Central memory CD8-positive, alpha-beta T cell (primary cell): ENCODE measurements at places on chromosomes 7 and 10.

GRCh38 chr10:89470628-89471027, 56.3 kb downstream of the IFIT5 start:
- DNase-seq = no peak

- peak; percentile 21 for DNase-seq
These were observed 27.0 kb downstream of the LMOD2 start for GRCh38 chr7:123682690-123683089.

GRCh38 chr10:86836044-86836443, 79.6 kb downstream of the BMPR1A start:
- no peak for DNase-seq

- no peak for DNase-seq
These were observed 11.2 kb upstream of the HTR5A start for GRCh38 chr7:155058896-155059295.

DNA sequence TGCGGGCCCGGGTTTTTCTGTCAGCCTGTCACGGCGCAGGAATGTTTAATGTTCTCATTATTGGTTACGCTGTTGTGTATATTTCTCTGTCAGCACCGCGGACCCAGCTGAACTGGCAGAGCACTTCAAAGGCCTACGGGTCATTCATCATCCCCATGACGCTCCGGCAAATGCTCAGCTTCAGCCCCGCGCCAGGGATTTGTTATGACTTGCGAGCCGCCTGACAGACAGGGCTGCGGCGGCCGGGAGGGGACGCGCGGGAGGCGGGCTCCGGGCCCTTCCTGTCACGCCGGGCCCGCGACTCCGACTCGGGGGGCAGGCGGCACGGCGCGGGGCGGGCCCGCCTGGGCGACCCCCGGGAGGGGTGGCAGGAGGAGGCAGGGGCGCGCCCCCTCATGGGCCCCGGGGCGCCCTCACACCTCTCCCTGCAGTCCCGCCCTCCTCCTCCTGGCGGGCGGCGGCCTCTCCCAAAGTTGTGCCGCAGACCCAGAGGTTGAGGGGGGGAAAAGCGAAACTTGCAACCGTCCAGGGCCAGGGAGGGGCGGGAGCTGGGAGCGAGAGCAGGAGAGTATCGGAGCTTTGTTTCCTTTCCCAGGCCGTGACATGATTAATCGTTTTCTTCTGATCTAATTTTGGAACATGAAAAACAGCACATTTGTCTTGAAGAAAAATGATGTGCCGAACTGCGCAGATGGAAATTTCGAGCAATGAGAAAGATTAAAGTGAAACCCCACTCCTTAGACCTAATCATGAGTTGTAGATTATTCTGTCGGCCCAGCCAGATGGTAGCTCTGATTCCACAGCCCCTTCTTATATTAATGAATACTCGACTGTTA, 59.3 kb upstream of the COMTD1 start:
- peak; percentile 18 for DNase-seq

DNA sequence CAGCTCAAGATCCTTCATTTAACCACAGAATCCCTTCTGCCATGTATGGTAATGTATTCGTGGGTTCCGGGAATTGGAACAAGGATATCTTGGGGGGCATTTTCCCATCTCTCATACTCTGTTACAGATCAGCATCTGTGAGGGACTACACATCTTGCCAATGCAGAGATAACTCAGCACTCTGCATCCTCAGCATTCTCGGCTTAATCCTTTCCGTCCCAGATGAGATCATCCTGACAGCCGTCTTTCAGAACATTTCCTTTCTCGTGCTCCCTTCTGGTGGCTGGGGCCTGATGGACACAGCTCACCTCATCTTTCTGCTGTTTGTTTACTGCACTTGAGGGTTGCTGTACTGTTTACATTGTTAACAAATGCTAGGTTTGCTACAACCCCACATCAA, 25.3 kb downstream of the FKBP6 start:
- DNase-seq = no peak

DNA sequence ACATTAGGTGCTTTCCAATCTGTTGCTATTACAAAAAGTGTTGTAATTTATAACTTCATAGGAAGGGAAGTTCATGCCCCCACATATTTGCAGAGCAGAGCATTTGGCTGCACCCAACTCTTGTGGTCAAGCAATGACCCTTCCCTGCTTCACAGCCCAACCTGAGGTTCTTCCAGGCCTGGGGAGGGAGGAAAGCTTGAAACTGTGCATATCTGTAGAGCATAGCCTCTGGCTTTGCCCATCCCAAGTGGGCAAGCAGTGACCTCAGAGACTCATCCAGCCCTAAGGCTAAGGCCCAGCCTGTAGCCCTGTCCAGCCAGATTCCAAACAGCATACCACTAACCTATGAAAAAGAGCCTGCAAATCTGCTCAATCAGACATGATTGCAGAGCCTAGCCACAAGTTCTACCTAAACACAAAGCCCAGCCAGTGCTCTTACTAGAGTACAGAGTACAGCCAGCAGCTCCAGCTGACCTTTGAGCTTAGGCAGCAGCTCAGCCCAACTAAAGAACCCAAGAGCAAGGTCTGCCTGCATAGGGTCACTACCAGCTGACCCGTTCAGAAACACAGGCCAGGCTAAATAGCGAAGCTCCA, 14.4 kb upstream of the GSTK1 start:
- DNase-seq = no peak

- DNase-seq = no peak
These were observed 126.5 kb downstream of the FANK1 start for GRCh38 chr10:126022841-126023240.

DNA sequence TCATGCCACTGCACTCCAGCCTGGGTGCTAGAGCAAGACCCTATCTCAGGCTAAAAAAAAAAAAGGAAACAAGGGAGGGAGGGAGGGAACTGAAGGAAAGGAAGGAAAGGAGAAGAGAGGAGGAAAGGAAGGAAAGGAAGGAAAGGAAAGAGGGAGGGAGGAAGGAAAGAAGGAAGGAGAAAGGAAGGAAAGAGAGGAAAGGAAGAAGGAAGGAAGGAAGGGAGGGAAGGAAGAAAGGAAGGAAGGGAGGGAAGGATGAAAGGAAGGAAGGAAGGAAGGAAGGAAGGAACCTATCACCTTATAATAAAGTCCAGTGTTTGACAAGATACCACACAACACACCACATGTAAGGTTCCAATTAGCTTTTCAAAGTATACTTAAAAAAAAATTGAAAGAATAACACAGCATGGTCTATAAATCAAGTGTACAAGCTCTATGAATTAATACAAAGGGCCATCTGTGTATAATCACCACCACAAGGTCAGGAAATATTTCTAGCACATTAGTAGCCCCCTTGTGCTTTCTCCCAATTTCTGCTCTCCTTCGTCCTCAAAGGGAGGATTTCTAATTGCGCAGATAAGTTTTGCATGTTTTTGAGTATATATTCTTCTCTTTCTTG, 26.4 kb downstream of the RNF216 start:
- no peak for DNase-seq

GRCh38 chr10:50469778-50470193, 154.0 kb downstream of the SGMS1 start:
- no peak for DNase-seq

DNA sequence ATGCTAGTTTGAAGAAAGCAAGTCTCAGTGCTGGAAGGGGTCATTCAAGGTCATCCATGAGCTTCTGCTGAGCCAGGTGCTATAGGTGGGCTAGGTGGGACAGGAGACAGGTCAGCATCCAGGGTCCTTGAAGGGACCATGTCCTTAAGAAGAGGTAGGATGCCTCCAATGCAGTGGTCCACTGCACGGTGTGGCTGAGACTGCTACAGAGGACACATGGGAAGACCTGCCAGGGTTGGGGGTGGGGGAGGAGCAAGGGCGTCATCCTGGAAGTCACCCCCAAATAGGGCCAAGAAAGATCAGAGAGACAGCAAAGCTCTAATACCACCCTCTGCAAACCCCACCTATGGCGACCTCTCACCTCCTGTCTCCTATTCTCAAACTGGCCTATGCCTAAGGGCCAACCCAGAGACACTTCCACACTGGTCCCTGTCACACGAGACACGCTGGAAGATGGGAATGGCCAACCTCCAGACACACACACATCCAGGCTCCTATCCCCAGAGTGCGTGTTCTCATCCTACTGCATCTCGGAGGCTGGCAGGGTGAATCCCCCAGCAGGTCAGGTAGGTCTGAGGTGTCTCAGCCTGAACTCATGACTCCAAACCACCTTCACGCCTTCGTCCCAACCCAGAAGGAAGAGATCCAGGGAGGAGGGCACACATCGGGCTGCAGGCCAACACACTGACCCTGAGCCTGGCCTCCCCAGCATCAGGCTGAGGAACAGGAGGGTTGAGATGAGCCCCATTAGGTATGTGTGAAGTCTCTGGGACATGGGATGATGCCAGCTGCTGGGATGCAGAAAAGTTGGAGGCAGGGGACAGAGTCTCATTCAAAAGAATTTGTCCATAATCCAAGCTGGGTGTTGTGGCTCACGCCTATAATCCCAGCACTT, 5.6 kb upstream of the PPP1R35 start:
- DNase-seq = no peak

DNA sequence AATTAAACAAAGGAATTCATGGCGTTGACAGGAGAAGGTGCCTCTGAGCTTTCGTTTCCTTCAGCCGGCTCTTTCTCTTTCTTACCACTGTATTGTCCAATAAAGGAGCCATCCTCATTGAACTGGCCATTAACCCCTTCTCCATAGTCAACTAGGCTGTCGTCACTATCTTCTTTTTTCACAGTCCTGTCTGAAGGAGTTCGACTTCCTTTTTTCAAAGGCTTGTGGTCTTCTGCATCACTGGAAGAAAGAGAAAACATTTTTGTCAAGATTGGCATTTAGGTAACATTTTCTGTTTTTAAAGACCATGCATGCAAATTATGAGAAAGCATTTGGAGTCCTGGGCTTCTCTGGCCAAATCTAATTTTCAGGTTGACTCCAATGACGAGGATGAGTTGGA, 19.7 kb upstream of the LAMB4 start:
- no peak for DNase-seq

GRCh38 chr10:75726522-75727483, 295.4 kb downstream of the LRMDA start:
- DNase-seq = no peak

GRCh38 chr10:67783606-67784294, 54.2 kb downstream of the DNAJC12 start:
- DNase-seq = no peak

- no peak for DNase-seq
These were observed 68.5 kb downstream of the AKR1C4 start for GRCh38 chr10:5265139-5265538.

DNA sequence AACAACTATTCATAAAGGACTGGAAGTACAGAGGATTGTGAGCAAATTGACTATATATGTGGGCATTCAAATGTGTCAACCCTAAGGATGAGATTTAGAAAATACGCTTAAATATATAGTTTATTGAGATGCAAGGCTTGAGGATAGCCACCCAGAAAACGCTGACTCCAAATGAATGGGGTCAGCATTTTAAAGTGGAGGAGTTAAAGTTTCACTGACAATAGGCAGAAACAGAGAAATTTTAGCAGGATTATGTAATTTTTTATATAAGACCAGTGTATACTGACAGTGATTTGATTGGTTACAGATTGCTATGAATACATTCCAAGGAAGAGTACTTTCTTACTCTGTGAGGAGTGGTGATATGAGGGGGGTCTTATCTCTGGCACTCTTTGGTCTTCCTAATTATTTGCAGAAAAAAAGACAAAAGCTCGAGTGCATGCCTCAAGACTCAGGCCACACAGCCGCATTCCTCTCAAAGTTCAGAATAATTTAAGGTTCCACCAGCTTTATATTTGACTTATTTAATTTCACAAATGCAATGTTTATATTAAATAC, 38.6 kb upstream of the ARL4A start:
- no peak for DNase-seq

DNA sequence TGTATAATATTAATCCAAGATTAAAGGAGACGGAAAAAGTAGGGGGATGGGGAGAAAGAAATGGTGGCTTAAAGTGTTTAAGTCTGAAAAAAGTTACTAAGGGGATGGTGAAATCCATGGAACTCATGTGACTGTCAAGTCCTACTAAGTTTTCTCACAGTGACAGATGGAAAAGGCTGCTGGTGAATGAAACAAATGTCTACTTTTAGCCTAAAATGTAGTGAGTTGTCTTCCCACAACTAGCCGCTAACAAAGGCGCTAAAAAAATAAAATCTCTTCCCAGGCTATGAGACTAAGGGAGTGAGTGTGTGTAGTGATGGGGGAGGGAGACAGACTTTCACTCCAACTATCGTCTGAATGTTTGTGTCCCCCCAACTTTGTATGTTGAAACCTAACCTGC, 12.6 kb downstream of the VIM start:
- DNase-seq = no peak

DNA sequence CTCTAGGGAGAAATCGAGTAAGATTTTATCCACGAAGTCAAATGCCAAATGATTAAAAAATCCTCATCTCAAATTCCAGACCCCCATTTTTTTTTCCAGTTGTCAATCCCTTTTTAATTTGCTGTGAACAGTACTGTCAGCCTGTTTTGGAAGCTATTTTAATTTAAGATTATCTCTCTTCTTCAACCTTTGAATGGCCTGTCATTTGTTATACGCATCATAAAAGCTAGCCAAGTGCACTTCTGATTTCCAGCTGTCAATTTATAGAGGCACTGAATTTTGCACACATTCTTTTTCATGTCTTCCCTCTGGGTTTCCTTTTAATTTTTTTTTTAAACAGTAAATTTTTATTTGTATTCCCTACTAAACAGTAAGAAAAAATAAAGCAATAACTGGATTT, 336.4 kb upstream of the HGF start:
- no peak for DNase-seq

- DNase-seq = no peak
These were observed 262.6 kb downstream of the SEMA3A start for GRCh38 chr7:83931968-83932367.

GRCh38 chr7:20730611-20731010, 56.1 kb downstream of the SP8 start:
- no peak for DNase-seq

DNA sequence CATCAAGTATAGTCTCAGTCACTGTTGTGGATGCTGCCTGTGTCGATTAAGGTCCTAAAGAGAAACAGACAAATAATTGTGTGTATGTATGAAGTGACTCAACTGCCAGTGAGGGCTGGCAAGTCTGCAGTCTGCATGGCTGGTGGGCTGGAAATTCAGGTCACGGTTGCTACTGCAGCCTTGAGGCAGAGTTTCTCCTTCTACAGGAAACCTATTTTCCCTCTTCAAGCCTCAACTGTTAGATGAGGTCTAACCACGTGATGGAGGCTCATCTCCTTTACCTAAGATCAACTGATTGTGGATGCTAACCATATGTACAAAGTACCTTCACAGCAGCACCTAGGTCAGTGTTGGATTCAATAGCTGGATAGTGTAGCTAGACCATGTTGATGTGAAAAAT, 29.9 kb downstream of the MBL2 start:
- DNase-seq = no peak

- no peak for DNase-seq
These were observed 18.3 kb upstream of the RHEB start for GRCh38 chr7:151537818-151538561.
